Forelimb muscle (tissue), 1 donor: ENCODE measurements at places on chromosomes 2 and 18.

DNA sequence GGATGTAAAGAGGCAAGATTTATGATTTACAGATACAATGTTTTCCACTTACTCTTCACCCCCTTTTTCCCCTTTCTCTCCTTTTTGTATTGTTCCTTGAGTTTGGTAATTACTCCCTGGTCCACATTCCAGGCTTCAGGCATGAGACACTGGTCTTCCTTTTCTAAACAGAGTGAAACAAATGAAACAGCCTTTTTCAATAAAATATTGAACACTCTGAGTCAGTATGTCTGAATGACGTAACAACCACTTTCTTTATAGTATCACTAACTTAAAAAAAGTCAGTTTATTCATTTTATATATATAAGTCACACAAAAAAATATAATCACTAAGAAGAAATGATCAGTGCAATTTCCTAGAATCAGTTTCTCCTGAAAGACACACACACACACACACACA is 79.7 kb downstream of the STRN start:
- DNase-seq = no peak

DNA sequence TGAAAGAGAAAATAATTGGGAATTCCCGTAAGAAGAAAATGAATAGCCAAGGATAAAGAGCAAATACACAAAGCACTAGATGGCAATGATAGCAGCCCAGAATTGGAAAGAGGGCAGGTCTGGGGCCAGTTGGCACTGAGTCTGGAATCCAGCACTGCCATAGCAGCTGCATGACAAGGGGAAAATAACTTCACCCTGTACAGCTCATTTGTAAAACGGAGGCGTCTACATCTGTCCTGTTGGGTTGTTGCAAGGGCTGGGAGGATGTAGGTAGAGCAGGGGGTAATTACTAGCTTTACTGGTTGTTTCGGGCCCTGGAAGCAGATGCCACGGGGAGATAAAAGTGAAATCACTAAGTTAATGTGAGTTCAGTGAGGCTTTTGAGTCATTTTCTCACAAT is 110.0 kb upstream of the RASGRP3 start:
- no peak for DNase-seq

GRCh38 chr2:158498043-158498748 is 41.4 kb downstream of the PKP4 start:
- DNase-seq = no peak

- no peak for DNase-seq
These were observed 122.6 kb upstream of the PIEZO2 start for GRCh38 chr18:11271954-11272353.

DNA sequence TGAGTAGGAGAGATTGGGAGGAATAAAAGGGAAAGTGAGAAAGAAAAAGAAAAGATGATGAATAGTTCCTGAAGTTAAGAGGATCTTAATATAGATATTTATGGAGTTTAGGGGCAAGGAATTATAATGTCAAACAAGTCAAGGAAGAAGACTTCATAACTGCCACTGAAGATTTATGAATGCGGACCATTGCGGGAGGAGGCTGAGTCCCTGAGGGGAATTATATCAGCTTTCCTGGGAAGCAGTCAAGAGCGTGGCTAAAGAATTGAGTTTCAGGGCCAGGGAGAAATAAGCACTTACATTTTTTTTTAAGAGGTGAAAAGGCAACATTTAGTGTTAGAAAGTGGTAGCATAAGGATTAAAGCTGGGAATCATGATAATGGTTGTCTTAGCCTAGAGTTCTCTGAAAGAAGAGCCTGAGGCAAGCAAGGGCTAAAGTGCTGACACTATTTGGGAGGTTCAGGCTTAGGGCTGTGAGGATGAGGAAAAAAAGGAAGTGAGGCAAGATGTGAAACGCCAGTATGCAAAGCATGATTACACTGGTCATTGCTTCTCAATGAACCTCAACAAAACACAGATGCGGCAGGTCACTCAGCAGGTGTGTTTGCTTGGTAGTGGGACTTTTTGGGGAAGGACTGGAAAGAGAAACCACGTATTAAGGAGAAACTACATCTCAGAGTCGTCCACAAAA is 217.1 kb downstream of the SLC4A3 start:
- no peak for DNase-seq

GRCh38 chr2:47720036-47720435 is 62.9 kb upstream of the MSH6 start:
- DNase-seq = no peak

- no peak for DNase-seq
These were observed 1.3 kb downstream of the KIAA2012 start for GRCh38 chr2:202074324-202074723.

DNA sequence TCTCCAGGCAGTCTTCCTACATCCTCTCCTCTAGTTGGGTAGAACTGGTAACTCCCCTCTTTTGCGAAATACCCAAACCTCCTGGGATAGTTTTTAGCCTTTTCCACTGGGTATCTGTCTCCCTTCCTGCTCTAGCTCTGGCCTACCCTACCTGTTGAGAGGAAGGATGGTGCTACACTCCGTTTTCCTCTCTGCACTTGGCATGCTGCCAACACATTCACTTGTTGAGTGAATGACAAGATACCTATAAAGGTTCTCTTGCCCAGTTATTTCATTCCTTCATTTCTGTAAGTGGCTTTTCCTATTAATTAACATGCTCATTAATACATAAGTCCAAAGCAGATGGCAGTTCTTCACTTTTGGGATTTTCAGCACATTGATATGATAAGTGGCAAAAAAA is 293.8 kb downstream of the CNTNAP5 start:
- DNase-seq = no peak

DNA sequence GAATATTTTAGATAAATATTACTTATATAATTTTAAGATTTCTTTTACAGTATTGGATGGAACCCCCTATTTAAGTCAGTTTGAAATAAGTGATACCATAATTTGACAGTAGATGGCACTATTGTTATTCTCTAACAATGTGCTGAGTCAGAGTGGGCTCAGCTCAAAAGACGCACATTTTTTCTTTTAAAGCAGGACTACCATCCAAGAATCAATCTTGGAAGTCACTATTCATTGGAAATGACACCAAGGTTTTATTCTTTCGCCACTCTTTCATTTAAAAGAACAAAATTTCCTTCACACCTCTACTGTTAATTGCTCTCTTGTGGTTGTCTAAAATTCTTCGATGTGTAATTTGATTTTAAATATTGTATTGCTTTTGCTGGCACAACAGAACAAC is 32.6 kb upstream of the SPAG16 start:
- DNase-seq = peak; percentile 58

GRCh38 chr2:106342831-106343251 is 125.4 kb downstream of the RGPD3 start:
- no peak for DNase-seq

DNA sequence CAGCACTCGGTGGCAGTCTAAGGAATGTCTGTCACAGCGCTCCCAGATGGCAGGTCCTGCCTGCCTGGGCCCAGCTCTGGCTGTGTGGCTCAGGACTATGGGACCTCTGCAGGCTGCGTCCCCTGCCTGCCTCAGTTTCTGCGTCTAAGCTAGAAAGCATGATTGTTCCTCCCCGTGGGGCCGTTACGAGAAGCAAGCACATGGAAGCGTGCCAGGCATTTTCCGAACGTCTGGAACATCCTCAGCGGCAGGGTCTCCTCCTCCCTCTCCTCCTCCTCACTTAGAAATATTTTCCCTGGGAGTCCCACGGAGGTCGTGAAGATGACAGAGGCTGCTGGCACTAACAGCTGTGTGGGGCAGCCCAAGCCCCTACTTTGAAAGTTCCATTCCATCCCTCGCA is 43.3 kb downstream of the LRRFIP1 start:
- DNase-seq = peak; percentile 65

- no peak for DNase-seq
These were observed 145.4 kb upstream of the RNF152 start for GRCh38 chr18:62037989-62038778.

DNA sequence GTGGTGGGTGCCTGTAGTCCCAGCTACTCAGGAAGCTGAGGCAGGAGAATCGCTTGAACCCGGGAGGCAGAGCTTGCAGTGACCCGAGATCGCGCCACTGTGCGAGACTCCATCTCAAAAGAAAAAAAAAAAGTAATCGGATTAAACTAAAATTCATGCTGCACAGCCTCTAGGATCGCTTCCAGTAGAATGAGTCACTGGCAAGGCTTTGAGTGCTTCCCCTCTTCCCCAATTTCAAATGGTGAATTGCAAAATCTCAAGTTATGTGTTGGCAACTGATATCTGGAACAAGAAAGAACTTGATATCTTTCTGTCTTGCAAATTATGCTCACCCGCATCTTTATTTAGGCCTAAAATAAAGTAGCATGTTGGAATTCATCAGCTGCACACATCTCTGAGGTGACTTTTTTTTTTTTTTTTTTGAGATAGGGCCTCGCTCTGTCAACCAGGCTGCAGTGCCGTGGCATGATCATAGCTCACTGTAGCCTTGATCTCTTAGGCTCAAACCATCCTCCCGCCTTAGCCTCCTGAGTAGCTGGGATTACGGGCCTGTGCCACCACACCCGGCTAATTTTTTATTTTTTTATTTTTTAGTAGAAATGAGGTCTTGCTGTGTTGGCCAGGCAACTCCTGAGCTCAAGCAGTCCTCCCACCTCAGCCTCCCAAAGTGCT is 12.7 kb downstream of the TTC39C start:
- DNase-seq = no peak

GRCh38 chr18:57542126-57542525 is 44.4 kb downstream of the FECH start:
- no peak for DNase-seq

DNA sequence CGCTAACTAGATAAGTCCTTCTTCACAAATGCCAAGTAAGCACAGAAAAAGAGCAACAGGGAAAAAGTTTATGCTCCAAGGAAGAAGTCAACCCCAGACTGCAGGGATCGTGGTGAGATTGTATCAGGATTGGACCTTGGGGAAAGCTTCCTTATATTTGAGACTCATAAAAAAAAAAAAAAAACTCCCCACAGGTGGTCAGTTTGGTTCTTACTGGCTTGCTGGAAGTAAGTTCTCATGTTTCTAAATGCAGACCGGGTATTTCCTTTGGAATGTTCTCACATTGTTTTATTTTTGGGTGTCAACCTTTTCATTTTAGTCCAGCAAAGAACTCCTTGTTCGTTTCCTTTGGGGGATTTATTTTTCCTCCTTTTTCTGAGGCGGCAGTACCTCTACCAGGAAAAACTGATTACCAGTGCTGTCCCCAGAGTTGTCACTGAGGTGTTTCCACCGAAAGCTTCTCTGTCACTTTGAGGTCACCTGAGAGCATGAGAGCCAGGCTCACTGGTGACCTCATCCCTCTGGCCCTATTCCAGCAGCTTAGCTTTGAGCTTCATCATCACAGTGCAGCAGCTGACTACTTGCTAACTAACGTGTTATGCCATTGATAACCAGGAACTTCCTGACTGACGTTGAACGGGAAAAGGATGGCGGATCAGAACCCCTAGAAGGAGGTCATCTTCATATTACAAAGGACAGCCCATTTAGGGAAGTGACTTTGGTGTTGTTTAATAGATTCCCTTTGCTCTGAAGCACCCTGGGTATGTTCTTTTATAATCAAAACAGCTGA is 16.8 kb upstream of the ATP8B1 start:
- no peak for DNase-seq

DNA sequence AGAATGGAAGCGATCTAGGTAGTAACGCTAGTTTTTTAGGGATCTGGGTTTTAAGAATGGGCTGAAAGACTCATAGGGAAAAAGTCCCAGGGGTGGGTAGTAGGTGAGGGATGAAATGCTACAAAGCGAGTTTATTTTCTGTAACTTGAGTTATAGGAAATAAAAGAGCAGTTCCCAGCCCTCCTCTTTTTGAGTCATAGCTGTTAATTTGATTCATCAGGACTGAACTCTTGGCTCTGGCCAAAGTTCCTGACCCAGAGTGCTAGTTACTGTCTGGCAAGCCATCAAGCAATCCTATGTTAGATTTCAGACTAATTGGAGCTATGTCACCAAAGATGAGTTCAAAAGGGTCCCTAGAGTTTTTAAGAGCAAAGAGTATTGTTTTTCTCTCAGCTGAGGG is 17.4 kb upstream of the NOSTRIN start:
- DNase-seq = no peak

- no peak for DNase-seq
These were observed 1094.7 kb upstream of the DDX18 start for GRCh38 chr2:116719836-116720235.

DNA sequence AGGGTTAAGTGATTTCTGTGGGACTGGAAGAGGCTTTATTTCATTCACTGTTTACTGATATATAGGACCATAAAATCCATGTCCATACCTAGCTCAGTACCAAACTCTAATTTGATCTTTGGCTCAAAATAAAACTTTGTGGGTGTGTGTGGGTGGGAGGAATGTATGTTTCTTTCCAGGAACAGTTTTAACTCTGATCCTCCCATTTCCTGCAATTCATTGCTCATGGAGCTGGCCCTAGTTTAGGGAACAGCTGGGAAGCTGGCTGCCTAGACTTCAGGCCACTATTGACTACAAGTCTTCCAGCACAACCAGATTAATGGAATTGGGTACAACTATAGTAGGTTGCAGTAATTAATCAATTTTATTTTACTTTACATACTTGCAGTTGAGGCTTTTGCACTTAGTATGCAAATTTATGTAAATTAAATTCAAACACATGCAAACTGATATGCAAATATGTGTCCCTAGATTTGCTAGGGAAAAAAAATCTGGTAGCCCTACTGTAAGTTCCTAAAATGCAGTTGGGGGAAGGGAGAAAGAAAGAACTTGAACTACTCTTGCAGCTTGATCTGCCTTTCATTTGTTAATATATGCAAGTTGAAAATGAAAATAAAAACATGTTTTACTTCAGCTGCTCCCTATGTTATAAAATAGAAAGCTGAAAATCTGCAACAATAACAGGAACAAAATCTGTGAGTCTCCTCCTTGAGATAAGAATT is 1070.3 kb upstream of the CELF4 start:
- DNase-seq = no peak

DNA sequence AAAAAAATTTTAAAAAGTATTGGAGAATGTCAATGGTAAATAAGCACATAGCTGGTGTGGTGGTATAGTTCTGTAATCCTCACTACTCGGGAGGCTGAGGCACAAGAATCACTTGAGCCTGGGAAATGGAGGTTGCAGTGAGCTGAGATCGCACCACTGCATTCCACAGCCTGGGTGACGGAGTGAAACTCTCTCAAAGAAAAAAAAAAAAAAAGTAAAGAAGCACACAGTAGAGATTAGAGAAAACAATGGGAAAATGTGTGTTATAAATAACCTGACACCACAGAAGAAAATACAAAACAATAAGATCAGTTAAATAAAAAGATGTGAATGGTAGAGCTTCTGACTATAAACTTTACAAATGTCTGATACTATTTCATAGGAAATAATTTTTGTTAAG is 163.7 kb upstream of the WDSUB1 start:
- no peak for DNase-seq

DNA sequence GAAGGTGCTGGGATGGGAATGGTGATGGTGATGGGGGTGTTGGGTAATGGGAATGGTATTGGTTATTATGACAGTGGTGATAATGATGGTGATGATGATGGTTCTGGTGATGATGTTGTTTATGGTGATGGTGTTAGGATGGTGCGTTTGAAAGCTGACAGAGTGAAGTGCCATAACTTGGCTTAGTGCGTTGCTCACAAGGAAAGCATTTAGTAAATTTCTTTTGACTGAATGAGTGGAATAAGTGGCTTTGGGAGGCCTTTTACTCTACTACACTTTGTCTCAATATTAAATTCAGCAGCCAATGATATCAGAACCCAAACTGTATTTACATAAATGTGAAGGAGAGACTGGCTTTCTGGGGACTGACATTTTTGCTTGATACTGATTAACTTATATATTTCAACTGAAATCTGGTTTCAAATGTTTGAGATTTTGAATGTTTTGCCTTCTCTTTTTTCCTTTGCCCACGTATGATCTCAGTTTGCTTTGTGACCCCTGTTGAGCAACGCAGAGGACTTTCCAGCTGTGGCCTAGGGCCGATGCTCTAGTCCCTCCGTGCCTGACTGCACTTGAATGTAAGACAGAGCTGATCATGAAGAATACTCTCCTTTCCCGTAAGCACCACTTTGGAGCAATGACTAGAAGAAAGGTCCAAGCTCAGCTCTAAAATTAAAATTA is 128.5 kb upstream of the SH3BP4 start:
- peak; percentile 28 for DNase-seq
